ENCODE measurements at places on chromosomes 7 and 10.

GRCh38 chr10:12042409-12042796 lies 206 bp downstream of the UPF2 start:
- DNase-seq = no peak

DNA sequence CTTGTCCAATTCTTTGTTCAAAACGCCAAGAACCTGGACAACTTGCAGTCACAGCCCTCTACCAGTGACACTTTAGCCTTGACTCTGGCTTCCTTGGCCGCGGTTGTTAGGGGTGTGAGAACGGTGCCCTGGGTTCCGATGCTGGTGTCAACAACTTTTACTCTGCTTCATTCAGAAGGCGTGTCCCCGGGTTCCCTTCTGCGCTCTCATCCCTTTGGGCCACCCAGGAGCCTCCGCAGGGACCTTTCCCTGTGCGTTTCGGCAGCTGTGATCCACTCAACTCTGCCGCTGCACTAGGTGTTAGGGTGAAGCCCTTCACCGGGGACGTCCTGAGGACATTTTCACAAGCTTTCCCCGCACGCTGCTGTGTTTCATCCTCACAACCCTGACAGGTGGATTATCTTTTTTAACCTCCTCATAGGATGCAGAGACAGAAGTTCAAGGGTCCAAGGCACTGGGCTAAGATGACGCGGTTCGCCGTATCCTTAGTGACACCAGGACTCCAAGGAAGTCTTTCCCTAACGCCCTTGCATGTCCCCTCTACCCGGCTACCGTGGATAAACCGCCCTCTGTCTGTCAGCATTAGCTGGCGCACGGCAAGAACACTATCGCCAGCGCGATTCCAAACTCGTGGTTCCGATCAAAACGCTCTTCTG lies 133.5 kb upstream of the SHH start:
- no peak for DNase-seq

DNA sequence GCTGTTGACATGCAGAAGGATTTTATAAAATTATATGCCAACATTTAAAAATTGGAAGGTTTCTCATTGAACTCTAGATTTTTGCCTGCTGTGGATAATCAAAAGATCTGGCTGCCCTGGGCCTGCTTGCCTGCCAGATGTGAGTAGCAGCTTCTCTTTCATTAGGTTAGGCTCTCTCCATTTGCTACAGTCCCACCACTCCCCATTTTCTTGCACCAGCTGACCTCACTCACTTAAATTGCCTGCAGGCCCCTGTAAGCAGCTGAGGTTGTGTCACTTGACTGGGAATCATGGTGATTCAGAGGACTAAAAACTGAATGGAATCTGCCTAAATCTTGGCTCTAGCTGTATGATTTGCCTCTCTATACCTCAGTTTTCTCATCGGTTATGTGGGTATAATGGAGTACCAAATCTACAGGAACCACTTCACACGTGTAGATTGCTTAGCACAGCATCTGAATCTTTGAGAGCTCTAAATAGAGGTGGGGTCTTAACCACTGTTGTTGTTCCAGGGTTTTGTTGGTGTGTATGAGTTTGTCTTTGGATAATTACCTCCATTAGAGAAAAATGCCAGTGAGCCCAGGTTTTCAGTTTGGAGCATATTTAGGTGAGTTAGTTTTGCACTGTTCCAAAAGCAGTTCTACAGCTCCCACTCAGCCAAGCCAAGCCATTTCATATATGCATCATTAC lies 18.6 kb upstream of the RAPGEF5 start:
- DNase-seq = no peak

GRCh38 chr10:79418886-79419595 lies 26.4 kb downstream of the ZCCHC24 start:
- DNase-seq = no peak

- DNase-seq = no peak
These were observed 49.4 kb downstream of the COBL start for GRCh38 chr7:51267169-51267568.

DNA sequence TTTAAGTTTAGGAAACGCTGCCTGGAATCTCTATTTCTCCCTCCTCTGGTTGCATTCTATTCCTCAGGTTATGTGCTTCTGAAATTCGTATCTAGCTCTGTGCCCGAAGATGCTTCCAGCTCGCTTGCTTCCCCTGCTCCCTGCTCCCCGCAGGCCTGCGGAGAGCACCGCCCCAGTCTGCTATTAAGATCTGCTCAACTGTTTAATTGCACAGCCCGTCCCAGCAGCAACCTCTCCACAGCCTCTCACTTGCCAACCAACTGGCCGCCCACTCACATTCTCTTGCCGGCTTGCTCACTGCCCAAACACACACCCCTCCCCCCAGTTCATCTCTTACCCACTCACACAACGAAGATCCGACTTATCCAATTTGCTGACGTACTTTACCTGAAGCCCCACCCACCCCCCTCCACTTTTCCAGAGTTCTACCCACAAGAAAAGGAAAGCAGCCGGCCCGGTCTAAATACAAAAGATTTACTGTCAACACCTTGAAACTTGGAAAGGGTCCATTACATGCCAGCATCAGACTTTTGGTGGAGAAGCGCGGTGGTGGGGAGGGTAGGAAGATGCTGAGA lies 167.3 kb upstream of the KLF14 start:
- DNase-seq = peak; percentile 26

DNA sequence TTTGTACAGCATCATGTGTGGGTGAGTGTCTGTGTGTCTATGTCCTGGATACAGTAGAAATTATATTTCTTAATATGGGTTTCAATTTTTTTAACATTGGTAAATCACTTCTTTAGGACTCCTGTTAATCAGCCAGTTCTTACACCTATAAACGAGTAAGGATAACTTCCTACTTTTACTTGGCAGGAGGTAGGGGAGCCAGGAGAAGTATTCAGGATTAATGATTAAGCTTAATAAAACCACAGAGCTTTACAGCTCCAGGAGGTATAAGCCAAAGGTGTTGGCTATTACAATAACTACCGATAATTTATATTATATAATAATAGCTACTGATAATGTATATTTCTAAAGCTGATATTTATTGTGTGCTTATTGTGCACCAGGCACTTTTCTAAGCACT lies 1.7 kb upstream of the FAM3C start:
- DNase-seq = no peak

- DNase-seq = no peak
These were observed 439.6 kb downstream of the GRID1 start for GRCh38 chr10:85926986-85927385.

- no peak for DNase-seq
These were observed 152.0 kb downstream of the RPS24 start for GRCh38 chr10:78185693-78186055.

DNA sequence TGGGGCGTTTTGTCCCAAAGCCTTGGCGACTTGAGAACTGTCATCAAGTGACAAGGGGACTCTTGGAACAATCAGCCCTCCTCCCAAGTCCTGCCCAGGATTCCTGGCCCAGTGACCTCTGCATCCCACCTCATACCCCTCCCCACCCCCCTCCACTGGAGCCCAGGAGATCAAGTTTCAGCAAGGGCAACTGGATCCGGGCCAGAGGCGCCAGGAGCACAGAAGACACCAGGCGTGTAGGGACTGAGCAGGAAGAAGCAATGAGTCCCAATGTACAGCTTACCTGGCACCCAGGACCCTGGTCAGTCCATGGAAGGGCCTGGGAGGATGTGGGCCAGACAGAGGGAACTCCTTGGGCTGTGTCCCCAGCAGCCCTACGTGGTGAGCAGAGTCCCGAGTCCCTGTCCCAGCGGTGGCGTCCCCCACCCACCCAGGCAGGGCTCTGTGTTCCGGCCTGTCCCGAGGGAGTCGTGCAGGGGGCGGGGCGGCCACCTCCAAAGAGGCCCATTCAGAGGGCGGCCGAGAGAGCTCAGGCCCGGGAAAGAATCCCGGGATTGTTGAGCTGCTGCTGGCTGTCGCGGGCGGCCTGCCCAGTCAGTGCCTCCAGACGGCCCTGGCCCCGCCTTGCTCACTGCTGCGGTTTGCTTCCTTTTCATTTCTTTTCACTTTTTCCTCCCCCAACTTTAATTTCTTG lies 254.1 kb downstream of the TNS3 start:
- DNase-seq = peak; percentile 83

DNA sequence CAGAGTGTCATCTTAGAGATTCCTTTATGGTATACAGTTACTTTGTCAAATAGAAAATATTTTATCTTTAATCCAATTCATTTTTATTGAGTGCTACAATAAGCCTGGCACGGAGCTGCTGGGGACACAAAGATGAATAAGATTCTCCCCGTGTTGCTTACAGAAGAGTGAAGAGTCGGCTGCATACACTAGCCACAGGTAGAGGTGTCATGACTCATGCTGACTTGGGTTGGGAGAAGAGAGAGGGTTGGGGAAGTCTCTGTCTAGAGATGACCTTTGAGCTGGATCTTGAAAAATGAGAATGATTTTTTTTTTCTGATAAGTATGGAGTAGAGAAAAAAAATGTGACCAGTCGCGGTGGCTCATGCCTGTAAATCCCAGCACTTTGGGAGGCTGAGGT lies 289.9 kb upstream of the CELF2 start:
- no peak for DNase-seq

- no peak for DNase-seq
These were observed 1.8 kb upstream of the XPNPEP1 start for GRCh38 chr10:109924967-109925620.

- DNase-seq = no peak
These were observed 175.9 kb downstream of the EVX1 start for GRCh38 chr7:27418541-27418940.

DNA sequence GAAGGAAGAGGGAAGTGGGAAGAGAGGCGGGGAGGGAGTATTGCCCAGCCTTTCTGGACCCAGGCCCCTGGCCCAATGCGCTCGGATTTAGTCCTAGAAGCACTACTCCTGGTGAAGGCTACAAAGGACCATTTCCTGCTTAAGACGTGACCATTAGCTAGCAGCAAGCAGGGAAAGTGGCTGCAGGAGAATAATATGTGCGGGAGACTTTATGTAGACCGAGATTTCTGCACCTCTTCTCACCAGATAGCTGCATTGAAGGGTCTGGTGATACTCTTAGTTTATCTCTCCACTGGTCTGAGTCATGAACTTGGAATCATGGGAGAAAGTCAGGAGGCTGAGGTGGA lies 3.1 kb downstream of the VAX1 start:
- no peak for DNase-seq

- no peak for DNase-seq
These were observed 73.8 kb downstream of the OAT start for GRCh38 chr10:124344931-124345330.

- peak; percentile 42 for DNase-seq
These were observed 17.5 kb downstream of the CFAP69 start for GRCh38 chr7:90262438-90262837.

- DNase-seq = no peak
These were observed 526 bp downstream of the CH25H start for GRCh38 chr10:89206402-89207180.

DNA sequence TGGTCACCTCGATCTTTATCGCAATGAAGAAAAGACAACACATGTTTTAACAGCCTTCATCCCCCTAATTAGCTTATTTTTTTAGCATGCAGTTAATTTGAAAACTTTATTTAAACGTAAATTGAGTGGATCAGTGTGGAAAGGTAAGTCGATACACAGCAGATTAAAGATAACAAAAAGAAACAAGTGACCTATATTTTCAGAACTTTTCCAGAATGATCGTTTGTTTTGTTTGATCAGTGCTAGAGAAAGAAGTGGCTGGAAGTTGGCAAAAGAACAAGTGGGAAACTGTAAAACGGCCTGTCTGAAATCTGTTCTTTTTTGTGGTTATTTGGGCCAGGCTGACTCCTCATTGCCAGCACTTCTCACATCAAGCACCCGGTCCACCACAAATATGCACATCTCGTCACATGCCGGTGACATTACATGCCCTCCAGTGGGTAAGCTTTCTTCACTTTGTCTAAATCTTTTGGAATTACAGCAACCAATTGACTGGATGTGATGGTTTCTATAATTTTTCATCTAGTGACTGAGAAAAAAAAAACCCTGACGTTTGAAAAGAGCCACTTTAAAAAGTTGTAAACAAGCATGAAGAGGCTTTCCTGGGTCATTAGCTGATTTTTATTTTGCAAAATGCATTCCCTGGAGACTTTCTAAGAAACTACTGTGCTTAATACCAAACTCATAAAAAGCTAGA lies 33.2 kb downstream of the C7orf33 start:
- no peak for DNase-seq

All from muscle of back (tissue), 13 donors.